ENCODE measurements at places on chromosomes 11 and 22.

DNA sequence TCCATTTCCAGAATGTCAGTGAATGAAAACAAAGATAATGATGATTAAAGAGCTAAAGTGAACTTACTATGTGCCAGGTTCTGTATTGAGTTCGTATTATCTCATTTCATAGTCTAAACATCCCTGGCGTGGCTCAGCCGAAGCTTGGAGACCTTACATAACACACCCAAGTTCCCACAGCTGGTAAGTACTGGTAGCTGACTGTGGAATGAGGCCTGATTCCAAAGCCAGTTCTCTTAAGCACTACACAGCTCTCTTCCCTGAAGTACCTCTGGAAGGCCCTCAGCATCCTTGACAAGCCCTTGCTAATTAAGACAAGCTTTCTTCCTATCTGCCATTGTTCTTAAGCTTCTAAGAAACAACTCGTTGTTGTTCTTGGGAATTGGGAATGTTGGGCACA is 28.6 kb upstream of the NCAM1 start:
- no peak for DNase-seq

DNA sequence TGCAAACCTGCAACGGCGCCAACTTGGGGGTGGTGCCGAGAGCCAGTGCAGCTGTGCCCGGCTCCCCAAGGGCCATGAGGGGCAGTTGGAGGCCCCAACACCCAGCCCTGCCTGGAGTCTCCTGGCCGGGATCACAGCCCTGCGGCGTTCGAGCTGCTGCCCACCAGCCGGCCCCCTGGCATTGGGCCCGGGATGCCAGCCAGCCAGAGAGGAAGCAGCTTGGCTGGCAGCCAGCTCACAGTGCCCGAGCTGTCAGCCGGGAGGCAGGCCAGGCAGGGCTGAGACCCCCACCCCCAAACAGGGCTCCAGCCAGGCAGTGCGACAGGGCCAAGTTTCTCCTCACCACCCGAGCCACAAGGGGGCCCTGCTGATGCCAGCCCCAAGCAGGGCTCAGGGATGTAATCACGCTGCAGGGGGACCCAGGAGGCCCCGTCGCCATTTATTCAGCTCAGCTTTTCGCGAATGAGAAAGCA is 26.0 kb upstream of the TCF20 start:
- DNase-seq: no peak

DNA sequence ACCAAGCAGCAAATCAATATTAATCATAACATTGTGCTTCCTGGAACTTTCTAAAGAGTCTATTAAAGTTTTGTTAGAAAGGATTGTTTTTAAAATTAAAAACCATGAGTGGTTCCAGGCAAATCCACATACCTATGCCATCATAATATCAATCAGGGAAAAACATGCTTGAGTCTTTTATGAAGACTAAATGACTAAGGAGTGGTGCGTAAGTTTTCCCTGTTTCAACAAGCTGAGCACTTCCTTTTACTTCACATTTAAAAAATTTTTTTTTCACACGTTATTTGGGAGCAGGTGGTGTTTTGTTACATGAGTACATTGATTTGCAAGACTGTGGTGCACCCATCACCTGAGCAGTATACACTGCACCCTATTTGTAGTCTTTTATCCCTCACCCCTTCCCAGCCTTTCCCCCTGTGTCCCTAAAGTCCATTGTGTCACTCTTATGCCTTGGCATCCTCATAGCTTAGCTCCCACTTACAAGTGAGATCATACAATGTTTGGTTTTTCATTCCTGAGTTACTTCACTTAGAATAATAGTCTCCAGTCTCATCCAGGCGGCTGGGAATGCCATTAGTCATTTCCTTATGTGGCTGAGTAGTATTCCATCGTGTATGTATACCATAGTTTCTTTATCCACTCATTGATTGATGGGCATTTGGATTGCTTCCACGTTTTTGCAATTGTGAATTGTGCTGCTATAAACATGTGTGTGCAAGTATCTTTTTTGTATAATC is 1190.3 kb upstream of the RAG2 start:
- DNase-seq: no peak

DNA sequence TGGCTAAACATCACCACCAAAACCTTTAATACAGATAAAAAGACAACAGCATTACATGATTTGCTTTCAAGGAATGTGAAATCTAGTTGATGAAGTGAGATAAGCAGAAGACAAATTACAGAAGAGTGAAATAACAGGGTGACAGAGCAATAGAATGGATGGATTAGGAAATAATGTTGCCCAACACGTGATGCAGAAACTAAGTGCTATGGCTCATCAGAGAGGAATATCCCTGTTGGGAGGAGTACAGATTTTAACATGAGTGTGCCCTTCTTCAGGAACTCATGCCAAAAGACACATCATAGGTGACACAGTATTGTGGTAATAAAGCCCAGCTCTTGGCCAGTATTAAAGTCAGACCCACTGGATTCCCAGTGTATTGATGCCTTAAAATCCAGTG is 176.6 kb upstream of the RAG2 start:
- no peak for DNase-seq

DNA sequence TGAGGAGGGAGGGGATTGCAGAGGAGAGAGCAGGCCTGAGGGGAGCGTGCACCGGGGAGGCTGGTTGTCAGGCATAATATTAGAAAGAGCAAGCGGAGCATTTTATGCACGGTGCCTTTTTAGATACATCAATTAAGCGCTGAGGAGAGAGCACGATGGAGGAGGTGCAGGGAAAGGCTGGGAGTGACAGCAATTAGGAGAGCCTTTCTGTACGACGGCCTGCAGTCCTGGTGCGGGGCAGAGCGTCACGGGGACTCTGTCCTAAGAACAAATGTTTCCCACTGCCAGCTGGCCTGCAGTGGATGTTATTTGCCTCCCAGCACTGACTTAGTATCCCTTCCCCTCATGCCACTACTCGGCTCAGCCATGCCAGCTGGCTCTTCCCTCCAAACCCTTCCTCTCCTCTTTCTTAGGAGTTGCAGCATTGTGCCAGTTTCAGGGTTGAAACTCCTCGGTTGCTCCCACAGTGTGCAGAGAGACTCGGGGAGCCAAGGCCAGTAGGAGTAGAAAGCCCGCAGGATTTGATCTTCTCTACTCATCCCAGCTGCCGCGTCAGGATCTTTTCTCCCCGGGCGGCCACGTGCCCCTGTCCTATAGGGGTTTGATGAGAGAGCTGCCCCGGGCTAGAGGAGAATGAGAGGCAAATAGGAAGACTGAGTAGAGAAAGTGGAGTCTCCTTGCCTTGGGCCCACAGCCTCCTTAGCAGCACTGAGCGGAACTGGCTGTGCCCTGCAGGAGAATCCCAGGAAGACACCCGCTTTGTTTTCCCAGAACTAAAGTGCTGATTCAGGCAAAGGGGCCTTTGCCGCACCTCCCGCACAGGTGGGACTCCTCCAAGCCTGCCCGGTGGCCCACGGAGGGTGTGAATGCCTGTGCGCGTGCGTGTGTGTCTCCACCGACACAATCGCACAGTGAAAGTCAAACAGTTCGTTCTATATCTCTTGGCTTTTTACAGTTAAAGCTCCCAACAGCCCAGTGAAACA is 875.3 kb downstream of the NTM start:
- no peak for DNase-seq

GRCh38 chr11:33731723-33732531 is 4.3 kb downstream of the CD59 start:
- DNase-seq: peak; percentile 38

DNA sequence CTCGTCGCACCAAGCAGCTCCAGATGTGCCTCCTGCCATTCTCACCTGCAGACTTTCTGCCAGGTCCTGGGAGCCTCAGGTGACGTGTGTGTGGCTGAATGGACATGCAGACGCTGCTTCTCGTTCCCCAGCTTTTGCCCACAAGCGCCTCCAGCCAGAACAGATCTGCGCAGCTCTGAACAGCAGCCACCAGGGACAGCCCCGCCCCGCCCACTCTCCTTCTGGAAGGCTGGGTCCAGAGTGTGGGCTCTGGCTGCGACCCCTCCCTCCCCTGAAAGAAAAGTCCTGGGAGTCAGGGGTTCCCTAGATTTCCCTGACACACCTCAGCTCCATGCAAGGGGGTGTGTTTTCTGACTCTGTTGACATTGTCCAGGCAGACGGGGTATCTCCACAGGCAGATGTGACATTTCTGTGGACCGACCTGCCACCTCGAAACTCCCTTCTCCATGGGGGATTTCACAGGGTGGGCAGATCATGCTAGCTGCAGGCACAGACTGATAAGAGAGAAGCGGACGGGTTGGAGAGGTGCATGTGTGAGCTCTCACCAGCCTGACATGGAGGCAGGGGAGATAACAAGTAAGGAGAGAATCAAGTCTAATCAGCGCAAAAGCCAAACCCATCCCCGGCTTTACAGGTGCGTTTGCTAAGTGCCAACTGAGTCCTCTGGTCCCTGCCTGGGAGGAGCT is 19.8 kb downstream of the SLCO2B1 start:
- DNase-seq: no peak

DNA sequence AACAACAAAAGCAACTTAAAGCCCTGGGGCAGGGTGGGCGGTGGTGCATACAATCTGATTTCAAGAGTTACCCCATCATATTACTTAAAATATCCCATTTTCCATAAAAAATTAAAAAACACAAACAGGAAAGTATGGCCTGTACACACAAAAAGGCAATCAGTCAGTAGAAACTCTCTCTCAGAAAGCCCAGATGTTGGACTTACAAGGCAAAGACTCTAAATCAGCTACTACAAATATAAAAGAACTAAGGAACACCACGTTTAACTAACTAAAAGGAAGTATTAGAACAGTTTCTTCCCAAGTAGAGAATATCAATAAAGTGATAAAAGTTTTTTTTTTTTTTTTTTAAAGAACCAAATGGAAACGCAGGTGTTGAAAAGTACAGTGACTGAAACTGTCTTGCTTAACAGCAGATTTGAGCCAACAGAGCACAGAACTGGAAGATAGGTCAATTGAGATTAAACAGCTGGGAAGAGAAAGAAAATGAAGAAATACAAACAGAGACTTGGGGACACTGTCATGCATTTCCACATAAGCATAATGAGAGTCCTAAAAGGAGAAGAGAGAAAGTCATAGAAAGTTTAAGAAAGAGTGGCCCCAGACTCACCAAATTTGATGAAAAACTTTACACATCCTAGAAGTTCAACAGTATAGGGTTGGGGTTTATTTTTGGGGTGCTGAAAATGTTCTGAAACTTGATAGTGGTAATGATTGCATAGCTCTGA is 8.6 kb downstream of the SC5D start:
- DNase-seq: no peak

Measured in activated T-cell treated with anti-CD3 and anti-CD28 coated beads for 24 hours (primary cell).